ENCODE measurements at places on chromosomes 7 and 10. TPM values are rescaled to one million over a fixed set of nuclear protein-coding genes. Genes with fewer than 3 reads are reported as not detected.

SVOPL gene
- not detected for total RNA-seq

SORBS1 gene
- total RNA-seq = 1.2 TPM

GJC3 gene
- not detected for total RNA-seq

AKR1D1 gene
- total RNA-seq = not detected

AKR1C8 gene
- total RNA-seq = not detected

CLDN3 gene
- total RNA-seq = not detected

EMX2 gene
- total RNA-seq = 13.4 TPM

RAMP3 gene
- total RNA-seq = not detected

SUMF2 gene
- 186 TPM for total RNA-seq

FAM25A gene
- total RNA-seq = not detected

NYAP1 gene
- not detected for total RNA-seq

CALML5 gene
- total RNA-seq = not detected

TUBB8 gene
- not detected for total RNA-seq

ZNF503 gene
- total RNA-seq = 17.5 TPM

PAX4 gene
- total RNA-seq = not detected

Data from GM23248 (cell line).